ENCODE measurements at places on chromosomes 4 and X. TPM values are rescaled to one million over a fixed set of nuclear protein-coding genes. Genes with fewer than 3 reads are reported as not detected.

TEX13B gene
- total RNA-seq = not detected

AMELX gene
- not detected for total RNA-seq

ADH1C gene
- not detected for total RNA-seq

HAND2 gene
- total RNA-seq = 12.8 TPM
